ENCODE measurements at places on chromosomes 7 and 10.

GRCh38 chr7:14073988-14074387, 84.5 kb upstream of the ETV1 start:
- no peak for DNase-seq

- DNase-seq, result no peak
These were observed 616.1 kb downstream of the PARD3 start for GRCh38 chr10:34198953-34199352.

- no peak for DNase-seq
These were observed 45.5 kb upstream of the RNF148 start for GRCh38 chr7:122748195-122748594.

DNA sequence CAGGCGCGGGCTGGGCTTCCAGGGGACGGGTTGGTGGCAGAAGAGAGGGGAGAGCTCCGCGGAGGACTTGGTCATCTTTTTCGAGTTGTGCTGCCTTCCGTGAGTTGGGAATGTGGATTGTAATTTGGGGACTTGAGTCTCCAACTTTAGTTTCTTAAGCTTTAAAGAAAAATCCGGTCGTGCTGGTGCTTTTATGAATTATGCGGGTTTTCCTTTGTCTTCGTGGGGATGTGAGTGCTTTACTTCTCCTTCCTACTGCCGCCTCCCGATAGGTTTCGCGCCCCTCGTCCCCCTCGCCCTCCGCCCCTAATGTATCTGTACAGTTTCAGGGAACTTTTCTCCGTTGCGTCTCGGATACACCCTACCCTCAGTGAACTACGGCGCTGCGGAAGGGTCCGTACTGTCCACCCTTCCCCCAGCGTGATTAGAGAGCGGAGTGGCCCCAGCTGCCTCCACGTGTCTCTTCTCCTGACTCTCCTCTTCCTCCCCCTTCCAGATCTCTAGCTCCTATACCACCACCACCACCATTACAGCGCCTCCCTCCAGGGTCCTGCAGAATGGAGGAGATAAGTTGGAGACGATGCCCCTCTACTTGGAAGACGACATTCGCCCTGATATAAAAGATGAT, 649 bp downstream of the SCD start:
- DNase-seq, result no peak

- no peak for DNase-seq
These were observed 48.0 kb downstream of the MDH2 start for GRCh38 chr7:76095908-76096307.

DNA sequence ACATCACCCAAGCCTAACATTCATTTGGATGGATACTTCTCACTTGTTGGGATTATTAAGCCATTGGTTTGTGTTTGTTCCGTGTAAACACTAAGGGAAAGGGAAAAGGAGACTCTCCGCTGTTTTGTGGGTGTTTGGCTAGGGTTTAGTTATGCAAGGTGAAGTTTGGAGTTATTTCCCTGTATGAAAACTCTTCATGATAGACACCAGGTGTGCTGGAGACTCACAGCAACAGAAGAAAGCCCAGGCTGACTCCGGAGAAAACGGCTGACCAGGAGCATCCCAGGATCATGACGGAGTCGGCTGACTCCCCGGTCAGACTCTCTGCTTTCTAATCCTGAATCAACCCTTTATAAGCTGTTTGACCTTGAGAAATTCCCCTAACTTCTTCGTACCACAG, 94.1 kb upstream of the KLF6 start:
- DNase-seq, result no peak
